ENCODE measurements at places on chromosomes 6 and 20.

DNA sequence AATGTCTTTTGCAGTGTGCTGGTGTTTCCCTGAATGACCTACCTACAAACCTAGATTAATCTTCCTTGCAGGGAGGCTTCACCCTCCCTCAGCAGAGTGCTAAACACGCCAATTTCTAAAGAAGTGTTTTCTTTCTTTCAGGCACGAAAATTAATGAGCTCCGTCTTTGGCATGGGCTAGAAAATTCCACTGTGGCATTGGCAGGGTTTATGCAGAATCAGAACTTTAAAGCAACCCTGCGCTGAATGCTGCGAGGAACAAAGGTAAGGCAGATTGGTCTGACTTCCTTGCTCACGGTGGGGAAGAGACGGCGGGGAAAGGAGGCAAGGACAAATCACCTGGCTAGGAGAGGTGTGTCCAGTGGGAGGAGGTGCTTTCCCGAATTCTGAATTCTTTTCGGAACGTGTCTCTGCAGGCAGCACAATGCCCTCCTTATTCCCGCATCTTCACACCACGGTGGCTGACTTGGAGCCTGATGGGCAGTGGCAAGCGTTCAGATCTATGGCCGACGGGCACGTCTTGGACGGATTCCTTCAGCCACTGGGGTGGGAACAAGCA is 6.2 kb upstream of the BANF2 start:
- no peak for DNase-seq

DNA sequence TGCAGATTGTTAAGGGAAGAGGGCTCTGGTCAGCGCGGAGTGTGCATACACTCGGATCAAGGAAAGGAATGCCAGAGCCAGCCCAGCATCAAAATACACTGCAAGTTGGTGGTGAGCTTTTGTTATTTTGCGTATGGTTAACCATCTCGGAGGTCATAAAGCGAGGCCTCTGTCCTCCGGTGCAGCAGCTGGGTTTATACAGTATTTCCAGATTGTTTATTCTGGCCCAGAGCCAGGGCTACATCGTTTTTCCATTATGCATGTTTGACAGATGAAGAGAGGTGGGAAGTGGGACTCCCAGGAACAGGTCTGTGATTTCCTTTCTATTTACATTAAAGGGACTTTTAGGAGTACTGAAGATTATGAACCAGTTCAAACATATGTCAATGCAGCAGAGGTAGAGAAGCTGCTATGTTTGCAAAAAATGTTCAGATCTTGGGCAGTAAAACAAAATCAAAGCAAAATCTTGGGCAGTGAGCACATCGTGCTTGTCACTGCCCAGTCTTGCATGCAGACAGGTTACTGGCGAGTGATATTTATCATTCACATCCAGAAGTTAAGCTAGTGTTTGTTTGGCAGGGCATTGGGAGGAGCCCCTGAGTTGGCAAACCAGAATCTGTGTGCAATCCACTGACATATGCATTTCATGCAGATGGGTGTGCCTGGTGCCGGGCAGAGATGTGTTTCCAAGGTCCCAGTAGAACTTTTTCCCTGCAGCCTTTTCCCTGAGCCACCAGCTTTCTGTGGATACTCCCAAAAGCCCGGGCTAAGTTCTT is 256.3 kb upstream of the TAB2 start:
- no peak for DNase-seq

- DNase-seq, result no peak
These were observed 89.8 kb upstream of the LAMP5 start for GRCh38 chr20:9424551-9424950.

DNA sequence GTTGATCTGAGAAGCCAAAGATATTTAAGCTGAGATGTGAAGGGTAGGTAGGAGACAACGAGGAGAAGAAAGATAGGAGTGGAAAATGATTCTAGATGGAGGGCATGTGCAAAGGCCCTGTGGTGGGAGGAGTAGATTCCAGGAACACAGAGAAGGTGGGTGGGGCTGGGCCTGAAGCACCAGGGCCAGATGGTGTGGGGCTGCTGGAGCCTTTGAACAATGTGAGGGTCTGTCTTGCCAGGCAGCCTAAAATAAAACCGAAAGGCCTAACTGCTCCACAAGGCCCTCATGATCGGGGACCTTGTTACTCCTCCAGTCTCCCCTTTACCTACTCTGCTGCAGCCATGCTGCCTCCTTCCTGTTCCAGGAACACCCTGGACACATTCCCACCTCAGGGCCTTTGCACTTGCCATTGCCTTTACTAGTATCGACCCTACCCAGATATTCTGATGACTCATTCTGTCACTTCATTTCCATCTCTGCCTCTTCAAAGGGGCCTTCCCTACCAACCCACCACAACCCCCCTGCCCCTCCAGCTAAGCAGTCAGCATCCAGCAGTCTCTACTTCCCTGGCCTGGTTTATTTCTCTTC is 20.0 kb downstream of the FAM110A start:
- DNase-seq, result no peak

DNA sequence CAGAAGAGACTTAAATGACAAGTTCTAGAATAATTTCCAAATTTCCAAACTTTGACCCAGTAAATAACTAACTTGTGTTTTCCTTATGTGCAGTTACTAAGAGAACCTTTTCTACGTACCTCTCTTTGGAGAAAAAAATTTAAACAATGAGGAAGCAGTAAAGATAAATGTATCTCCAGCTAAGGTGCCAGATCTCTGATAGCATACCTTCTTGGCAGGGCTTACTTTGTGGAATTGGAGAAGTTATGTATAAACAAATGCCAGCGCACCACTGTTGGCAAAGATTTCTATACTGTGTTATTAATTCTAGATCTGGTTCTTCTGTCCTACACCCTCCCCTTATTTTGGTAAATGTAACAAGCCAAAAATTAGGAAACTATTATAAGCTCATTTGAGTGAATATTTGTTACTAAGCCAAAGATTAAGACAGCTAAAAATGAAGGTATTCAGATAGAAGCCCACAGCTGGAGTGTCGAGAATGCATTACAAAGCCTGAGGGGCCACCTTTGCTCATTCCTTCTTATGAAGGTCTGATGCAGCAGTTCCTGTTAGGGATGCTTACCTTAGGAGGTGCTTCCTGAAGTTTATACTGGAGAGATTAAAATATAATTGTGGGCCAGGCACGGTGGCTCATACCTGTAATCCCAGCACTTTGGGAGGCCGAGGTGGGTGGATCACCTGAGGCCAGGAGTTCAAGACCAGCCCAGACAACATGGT is 373.1 kb upstream of the SOX4 start:
- no peak for DNase-seq

DNA sequence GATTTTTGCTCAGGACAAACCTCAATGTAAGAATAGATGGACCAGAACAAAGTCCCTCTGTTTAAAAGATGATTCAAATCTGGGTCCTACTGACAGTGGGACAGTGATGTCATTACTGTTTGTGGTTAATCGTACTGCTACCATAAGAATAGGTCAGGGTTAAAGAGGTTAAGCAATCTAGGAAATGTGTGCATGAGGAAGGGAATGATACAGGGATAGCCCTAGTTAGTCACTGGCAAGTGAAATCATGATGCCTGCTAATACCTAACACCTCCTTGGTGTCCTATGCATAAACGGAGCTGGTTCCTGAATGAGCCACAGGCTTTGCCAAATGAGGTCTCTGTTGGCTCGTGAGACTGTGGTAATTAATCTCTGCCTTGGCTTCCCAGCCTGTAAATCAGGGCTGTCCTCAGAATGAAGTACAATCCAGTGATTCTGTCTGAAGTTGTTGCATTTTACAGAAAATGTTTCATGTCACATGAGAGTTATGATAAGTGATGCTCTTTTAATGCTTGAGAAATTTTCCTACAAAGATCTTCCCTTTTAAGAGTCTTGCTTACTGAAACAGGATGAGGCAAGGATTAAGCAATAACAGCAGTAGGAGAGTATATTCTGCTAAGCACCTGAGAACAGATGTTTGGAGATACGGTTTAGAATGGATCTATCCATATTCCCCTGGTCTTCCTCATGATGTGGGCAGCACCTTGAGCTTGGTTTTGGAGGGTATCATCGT is 3.8 kb downstream of the MEP1A start:
- DNase-seq, result no peak

GRCh38 chr20:3670511-3670910 is 7.3 kb upstream of the GFRA4 start:
- no peak for DNase-seq

DNA sequence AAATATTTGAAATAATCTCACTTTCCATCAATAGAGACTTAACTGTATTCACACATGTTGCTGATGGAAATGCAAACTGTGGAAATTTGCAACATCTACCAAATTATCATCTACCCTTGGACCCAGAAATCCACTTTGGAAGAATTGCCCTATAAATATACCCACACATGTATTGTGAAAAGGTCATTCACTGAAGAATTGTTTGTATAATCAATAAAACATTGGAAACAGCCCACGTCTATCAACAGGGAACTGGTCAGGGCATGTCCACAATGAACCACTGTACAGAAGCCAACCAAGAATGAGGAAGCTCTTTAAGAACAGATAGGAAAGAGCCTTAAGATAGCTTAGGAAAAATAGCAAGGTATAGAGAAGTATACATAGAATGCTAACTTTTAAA is 36.2 kb downstream of the PXDC1 start:
- DNase-seq, result no peak

DNA sequence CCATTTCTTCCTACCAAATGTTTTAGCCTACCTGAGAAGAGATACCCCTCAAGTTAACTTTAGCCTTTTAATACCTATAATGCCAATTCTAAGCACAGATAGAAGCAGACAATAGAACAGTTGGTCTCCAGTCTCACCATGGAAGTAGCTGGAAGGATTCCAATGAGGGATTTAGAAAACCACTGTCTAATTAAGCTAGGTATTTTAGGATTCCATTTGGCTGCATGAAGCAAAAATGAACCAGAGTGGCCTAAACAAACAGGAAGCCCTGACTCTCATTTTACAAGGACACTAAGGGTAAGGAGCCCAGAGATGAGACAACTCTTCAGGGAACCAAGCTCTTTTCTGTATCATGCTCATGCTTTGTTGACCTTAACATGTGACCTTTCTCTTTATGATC is 199.2 kb downstream of the ALDH8A1 start:
- DNase-seq, result no peak

DNA sequence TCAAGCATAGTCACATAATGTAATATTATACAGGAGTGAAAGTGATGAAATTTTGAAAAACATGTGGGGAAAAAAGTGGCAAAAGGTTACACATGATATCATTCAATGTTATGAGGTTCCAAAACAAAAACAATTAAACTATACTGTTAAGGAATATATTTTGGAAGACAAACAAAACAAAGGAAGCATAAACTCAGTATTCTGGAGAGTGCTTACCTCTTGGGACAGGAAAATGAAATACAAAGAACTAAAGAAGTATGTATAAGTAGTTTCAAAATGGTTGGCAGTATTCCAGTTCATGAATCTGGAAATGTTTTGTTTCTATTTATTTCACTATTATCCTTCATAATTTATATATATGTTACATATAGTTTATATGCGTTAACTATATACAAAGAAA is 213.5 kb downstream of the MOXD1 start:
- no peak for DNase-seq

- DNase-seq, result no peak
These were observed 80.4 kb downstream of the JPH2 start for GRCh38 chr20:44106615-44107014.

- no peak for DNase-seq
These were observed 302.7 kb downstream of the QKI start for GRCh38 chr6:163717106-163717764.

- no peak for DNase-seq
These were observed 86.8 kb downstream of the ZFP64 start for GRCh38 chr20:52104546-52105441.

DNA sequence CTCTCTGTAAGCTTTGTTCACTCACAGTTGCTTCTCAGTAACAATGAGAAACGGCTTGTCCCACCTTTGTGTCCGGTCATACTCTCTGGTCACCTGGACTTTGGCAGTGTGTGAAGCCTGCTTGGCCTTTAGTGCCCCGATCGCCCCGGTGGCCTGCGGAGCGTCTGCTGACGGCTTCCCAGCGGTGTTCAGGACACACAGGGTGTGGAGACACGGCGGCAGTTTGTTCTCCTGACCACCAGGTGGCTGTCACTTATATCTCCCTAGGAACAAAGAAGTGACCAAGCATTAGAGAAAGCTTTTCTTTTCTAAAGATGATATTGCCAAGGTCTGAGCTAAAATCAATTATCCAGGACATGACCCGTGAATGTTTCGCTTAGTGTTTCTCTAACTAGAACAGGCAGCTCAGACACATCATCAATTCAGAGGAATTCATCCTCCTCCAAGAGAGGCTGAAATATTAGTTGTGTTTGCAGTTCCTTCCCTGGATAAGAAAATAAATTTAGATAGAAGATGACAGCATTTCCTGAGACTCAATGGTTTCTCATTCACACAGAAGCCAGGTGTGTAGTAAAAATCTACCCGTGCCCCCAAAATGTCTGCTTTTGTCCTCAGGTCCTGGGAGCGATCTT is 167.4 kb upstream of the THBS2 start:
- no peak for DNase-seq

DNA sequence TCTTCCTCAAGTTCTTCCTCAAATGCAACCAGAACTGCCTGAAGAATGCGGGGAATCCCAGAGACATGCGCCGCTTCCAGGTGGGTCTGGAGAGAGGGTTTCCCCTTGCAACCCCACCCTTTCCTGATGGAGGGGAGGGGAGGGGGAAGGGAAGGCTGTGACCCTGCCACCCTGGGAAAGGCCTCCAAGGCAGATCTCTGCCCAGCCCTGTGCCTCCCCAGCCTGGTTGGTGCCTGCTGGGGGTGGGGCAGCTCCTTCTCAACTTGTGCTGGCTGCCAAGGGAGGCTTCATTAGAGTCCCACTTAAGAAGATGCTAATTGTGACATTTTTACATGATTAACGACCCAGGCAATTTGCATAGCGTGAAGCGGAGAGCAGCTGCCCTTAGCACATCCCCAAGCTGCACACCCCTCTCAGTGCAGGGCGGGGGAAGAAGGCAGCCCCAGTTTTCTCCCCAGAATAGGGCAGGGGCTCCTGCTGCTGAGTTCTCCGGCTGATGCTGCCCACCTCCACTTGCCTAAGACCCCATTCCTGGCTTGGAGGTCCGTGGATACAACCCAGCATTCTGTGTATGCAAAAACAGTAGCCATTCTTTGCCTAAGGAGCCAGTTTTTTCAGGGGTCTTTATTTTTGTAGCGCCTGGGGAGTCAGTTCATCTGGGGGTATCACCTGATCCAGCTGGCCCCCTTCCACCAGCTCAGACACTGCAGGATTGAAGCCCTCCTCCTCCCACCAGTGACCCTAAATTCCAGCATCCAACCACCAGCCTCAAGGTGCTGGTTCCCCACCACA is 51.7 kb downstream of the CPXM1 start:
- DNase-seq, result no peak

DNA sequence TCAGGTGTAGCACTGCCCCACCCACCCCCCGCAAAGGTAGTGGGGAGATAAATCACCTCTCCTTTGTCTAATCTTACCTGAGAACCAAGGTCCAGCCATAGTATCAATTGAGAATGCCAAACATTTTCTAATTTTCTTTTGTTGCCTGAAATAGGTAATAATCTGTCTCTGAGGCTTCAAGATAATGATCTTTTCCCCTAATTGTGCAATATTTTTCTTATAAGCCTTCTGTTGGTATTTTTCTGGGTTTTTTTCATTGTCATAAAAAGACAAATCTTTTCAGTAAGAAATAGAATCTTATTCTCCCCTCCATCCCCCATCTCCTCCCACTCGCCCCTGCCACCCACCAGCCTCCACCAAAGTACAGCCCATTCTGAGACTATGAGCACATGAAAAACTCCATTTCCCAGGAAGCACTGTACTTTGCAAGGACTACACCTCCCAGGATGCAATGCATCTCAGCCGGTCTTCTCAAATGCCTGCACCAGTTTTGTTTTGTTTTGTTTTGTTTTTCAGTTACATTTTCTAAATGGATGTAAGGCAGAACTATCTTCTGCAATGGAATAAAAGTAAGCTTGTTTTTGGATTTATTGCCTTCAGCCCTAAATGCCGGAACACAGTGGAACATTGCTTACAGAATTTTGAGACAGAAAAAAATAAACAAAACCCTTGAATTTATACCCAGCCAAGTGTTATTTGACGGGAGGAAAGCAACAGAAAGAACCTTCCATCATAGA is 268.0 kb downstream of the TFAP2A start:
- no peak for DNase-seq

Measured in activated naive CD8-positive, alpha-beta T cell treated with anti-CD3 and anti-CD28 coated beads, Interleukin-2, amount 50 U/mL, for 16 hours (primary cell).